ENCODE measurements at places on chromosomes 2 and 18.
A peak's percentile ranks its signal among the peaks of the same experiment; 100 is the strongest.

GRCh38 chr2:234363011-234363487 lies 133.8 kb downstream of the ARL4C start:
- peak overlapping the region; percentile 55 for H3K27ac ChIP-seq
- no peak overlapping the region for H3K4me3 ChIP-seq
- peaks cover 74% of the 10 kb centered on the region for H3K4me1 ChIP-seq
- H3K27me3 ChIP-seq = no peaks in the 10 kb centered on the region

DNA sequence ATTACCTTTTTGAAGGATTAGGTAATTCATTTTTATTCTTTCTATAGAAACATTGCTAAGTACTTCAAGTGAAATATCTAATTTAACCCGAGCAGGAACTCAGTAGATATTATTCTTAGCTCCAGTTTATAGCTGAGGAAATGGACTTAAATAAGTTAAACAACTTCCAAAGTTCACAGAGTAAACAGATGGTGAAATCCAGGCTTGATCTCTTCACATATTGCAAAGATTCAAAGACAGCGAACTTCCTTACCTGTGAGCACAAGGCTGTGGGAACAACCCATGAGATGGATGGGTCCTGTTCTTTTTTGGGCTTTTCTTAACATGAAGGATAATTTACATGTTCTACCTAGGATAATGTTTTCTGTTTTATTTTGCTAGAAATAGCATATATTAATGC lies 439.0 kb downstream of the IRS1 start:
- no peaks in the 10 kb centered on the region for H3K27me3 ChIP-seq
- H3K36me3 ChIP-seq = no peaks in the 10 kb centered on the region
- no peaks in the 10 kb centered on the region for H3K4me1 ChIP-seq
- H3K4me3 ChIP-seq = no peak overlapping the region
- H3K27ac ChIP-seq = no peak overlapping the region
- no peak for DNase-seq

DNA sequence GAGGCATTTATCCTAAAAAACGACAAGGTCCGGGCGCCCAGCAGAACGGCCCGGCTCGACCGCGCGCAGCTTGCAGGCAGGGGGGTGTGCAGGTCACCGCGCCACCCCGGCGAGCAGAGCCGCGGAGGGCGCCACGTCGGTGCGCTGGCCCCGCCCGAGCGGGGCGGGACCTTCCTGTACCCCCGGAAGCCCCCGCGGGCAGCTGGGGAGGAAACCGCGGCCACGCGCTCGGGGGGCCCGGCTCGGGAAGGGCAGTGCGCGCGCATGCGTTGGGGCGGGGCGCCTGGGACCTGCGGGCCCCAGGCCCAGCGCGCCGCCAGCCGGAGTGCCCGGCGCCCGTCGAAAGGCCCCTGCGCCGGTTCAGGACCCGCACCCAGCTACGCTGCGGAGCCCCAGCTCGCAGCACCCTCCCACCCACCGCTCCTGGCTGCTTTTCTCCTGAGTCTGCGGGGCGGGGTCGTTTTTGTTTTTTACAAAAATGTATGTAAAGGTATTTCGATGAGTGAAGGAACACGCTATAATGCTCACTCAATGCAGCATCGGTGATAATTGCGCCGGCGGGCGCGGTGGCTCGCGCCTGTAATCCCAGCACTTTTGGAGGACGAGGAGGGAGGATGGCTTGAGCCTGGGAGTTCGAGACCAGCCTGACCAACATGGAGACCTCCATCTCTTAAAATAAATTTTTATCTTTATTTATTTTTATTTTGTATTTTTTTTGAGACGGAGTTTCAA lies 47.7 kb upstream of the POMC start:
- peak overlapping the region; percentile 75 for H3K27ac ChIP-seq
- H3K4me3 ChIP-seq = peak overlapping the region; percentile 36
- H3K36me3 ChIP-seq = no peaks in the 10 kb centered on the region
- peak; percentile 18 for DNase-seq
- H3K27me3 ChIP-seq = no peaks in the 10 kb centered on the region
- H3K4me1 ChIP-seq = peaks cover 8% of the 10 kb centered on the region

DNA sequence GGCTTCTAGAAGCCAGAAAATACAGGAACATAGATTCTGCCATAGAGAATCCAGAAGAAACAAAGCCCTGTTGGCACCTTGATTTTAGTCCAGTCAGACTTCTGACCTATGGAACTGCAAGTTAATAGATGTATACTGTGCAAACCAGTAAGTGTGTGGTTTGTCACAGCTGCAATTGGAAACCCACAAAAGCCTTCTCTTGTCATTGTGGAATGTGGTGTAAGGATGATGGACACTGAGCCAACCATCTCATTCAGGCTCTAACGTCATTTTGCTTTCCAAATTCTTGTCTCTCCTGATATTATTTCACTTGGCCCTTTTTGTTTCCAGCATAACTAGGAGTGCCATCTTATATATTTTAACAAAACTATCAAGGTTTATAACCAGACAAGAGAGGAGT lies 369.5 kb upstream of the SMIM21 start:
- H3K27me3 ChIP-seq = no peaks in the 10 kb centered on the region
- no peaks in the 10 kb centered on the region for H3K36me3 ChIP-seq

- H3K27me3 ChIP-seq = no peaks in the 10 kb centered on the region
- no peaks in the 10 kb centered on the region for H3K4me1 ChIP-seq
- no peak overlapping the region for H3K27ac ChIP-seq
- no peak overlapping the region for H3K4me3 ChIP-seq
- DNase-seq = no peak
- no peaks in the 10 kb centered on the region for H3K36me3 ChIP-seq
Observed at GRCh38 chr2:131542438-131543384, 15.0 kb downstream of the CCDC74A start.

All from esophagus squamous epithelium (tissue), 5 donors.